ENCODE measurements at places on chromosomes 1 and 21.

GRCh38 chr1:155086856-155087535 is 8.4 kb downstream of the EFNA3 start:
- peak; percentile 17 for DNase-seq

DNA sequence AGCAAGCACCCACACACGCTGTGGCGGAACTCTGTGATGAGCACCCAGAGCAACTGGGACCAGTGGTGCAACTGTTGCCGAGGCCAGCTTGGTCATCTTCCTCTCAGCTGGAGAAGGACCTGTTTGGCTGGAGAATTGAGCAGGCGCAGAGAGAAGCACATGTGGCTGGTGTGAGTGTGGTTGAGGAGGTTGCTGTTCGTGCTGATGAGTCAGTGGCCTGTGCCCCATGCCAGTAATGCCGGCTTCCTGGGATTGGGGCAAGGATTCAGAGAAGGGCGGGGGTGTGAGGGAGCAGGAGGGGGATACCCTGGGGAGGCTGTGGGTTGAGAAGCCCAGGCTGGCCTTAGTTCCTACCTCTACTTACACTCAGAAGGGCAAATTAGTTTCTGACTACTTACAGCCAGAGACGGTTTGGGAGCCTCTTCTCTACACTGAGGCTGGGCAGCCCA is 57.5 kb upstream of the EPS8L3 start:
- no peak for DNase-seq

DNA sequence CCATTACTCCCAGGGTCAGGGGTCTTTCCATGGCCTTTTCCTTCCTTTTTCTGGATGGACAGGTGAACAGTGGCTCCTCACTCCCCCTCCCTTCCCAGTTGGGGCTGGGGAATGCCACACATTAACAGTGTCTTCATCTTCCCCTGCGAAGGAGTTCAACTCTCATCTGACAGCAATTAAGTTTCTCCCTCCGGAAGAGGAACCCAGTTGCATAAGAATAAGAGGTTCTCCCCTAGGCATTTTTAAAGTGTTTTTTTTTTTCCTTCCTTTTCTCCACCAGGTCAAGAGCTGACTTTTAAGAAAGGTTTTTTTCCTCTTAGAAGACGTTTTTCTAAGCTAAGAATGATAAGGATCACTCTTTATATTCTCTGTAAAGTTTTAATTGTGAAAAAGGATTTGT is 42.3 kb upstream of the FASLG start:
- no peak for DNase-seq

GRCh38 chr1:4149831-4150230 is 249.8 kb upstream of the C1orf174 start:
- no peak for DNase-seq

DNA sequence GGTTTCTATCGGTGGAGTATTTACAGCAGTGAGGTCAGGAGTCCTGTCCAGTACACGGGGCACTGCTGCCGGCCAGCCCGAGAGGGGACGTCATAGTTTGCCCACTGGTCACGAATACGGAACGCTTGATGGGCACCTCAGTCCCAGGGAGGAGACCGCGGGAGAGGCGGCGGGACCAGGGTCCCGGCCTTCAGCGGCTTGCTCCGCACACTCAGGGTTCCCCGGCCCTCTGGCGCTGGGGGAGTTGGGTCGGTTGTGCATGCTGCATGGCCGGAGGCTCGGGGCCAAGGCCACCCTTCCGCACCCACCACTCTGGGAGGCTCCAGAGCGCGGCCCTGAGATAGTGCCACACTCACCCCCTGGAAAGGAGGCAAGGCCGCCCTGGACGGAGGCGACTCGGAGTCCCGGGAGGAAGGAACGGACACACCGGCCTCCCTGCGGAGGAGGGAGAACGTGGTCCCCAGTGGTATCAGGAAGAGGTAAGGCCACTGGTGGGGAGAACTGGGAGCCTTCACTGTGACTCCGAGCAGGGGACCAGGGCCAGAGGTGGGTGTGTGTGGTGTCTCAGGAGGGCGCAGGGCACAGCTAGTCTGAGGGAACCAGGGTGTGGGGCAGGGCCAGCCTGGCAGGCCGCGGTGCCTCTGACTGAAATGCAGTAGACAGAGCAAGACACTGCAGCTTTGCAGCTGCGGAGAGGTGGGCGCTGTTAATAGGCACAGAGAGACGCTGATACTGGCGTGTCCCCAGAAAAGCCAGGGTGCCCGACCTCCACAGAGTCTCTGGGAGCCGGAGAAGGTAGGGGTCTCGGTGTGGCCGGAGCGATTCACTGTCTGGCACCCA is 28.6 kb upstream of the PRSS38 start:
- peak; percentile 53 for DNase-seq

GRCh38 chr1:231376101-231376500 is 38.0 kb downstream of the SPRTN start:
- DNase-seq, result no peak

GRCh38 chr21:44840771-44841170 is 22.9 kb upstream of the SUMO3 start:
- DNase-seq, result no peak

GRCh38 chr1:152756872-152757271 is 953 bp upstream of the KPRP start:
- DNase-seq, result no peak

GRCh38 chr1:9242338-9242969 is 7.9 kb downstream of the H6PD start:
- DNase-seq, result no peak

DNA sequence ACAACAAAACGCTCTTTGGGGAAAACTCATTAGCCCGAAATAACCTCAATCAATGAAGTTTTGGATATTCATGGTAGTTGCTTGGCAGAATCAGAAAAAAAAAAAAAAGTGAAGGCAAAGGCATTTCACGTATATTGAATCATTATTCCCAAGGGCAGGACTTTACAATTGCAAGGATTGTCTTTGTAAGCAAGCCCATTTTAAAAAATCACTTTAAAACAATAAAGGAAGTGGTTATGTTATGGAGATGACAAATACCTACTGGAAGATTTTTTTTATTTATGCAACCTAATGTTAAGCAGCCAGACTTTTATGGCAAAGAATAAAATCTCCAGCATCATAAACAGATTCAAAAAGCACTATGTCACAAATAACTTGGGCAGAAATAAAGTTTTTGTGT is 9.3 kb downstream of the GJB4 start:
- no peak for DNase-seq

DNA sequence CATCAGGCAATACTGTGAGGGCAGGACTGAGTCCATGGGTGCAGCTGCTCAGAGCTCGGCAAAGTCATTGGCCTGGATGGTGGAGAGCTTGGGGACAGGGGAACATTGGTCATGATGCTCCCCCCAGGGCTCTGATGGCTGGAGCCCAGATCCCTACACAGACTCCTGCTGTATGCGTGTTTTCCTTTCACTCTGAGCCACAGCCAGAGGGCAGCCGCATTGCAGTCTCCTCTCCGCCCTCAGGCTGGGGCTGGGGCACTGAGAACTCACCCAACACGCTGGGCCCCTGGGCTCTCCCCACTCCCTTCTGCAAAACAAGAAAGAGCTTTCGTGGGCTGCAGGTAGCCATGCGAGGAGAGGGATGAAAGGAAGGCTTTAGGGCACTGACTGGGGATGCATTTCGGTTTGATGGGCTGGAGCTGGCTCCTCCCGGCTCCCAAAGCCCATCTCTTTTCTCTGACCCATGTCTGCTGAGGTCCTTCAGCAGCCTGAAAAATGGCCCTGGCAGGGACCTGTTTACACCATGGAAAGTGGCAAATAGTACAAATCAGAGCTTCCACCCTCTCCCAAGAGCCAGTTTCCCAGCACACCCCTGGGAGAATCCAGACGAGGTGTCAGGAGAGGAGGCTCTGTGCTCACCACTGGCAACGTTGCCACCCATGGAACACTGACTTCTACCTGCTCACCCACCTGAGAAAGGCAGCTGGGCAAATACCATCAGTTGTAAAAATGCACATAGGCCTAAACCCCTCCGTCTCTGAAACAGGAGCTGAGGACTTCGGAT is 43.8 kb downstream of the CAPN2 start:
- DNase-seq, result no peak

GRCh38 chr1:218224101-218224500 is 61.0 kb upstream of the RRP15 start:
- no peak for DNase-seq

DNA sequence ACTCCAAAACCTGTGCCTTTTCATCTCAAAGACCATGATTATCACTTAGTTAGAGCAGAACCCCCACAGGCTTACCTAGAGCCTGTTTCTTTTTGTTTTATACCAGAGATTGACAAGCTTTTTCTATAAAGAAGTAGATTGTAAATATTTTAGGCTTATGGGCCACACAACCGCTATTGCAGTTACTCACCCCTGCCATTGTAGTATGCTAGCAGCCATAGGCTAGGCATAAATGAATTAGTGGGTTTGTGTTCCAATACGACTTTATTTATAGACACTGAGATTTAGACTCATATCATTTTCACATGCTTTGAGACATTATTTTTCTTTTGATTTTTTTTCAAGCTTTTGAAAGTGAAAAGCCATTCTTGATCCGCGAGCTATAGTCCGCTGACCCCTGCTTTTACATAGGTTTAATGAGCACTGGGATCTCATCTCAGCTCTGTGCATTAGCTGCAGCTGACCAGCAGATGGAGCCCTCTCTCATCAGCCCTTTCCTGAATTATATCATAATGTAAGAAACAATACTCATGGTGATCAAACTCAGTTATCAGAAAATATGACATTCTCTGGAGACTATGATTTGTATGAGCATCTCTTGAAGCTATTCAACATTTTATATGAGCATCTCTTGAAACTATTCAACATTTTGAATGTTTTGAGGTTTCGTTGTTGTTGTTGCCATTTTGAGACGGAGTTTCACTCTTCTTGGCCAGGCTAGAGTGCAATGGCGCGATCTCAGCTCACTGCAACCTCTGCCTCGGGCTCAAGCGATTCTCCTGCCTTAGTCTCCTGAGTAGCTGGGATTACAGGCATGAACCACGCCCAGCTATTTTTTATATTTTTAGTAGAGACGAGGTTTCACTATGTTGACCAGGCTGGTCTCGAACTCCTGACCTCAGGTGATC is 111.9 kb upstream of the L1TD1 start:
- DNase-seq, result peak; percentile 67

DNA sequence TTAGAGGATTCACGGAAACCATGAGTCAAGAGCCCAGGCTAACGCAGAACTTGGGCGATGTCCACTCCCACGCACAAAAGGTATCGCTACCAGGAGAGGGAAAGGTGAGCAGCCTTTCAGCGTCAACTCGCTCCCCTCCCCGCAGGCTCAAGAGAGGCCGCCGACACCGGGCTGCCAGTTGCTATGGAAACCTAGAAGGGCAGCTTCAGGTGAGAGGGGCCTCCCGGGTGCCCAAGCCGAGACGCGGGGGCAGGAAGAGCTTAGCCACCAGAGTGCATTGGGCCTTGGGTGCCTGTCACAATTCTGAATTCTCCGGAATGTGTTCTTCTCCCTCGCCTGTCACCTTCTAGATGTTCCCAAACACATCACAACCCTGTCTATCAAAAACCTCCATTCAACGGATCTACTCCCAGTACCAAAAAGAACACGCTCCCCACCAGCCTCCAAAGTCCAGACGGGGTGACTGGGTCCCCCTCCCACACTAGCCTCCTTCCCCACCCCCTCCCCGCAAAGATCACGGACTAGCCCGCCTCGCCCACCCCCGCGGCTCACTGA is 694 bp downstream of the MEAF6 start:
- peak; percentile 57 for DNase-seq

GRCh38 chr1:55127827-55128343 is 87.3 kb downstream of the USP24 start:
- no peak for DNase-seq

DNA sequence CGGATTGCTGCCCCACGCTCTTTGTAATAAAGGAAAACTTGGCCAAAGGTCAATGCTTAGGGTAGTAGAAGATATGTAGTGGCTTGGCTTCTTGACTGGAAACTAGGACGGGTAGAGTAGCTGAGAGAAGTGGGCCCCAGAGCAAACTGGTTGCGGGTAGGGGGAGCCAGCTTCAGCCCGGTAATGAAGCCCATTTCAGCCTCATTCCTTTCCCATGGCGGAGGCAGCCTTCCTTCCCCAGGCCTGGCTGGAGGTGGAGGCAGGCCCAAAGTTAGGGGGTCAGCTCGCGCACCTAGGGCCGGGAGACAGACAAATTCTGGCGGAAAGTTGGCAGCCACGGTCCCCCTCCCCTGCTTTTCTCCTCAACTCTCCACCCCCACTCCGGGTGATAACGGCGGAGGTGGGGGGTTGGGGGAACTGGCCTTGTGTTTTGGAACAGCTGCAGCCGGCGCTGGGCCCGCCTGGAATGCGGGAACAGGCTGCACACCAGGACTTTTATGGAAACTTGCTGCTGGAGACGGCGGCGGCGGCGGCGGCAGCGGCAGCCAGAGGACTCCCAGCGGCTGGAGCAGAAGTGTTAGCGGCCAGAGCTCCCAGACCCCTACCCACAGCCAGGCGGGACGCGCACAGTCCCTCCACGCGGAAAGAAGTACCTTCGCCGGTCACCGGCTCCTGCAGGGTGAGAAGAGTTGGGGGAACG is at the start of gene NEXN:
TSS of gene NEXN (plus strand) at position 544 of the 700 bp plus-strand sequence. CDS start 27,483 bp downstream, outside the sequence.
- DNase-seq, result peak; percentile 55

DNA sequence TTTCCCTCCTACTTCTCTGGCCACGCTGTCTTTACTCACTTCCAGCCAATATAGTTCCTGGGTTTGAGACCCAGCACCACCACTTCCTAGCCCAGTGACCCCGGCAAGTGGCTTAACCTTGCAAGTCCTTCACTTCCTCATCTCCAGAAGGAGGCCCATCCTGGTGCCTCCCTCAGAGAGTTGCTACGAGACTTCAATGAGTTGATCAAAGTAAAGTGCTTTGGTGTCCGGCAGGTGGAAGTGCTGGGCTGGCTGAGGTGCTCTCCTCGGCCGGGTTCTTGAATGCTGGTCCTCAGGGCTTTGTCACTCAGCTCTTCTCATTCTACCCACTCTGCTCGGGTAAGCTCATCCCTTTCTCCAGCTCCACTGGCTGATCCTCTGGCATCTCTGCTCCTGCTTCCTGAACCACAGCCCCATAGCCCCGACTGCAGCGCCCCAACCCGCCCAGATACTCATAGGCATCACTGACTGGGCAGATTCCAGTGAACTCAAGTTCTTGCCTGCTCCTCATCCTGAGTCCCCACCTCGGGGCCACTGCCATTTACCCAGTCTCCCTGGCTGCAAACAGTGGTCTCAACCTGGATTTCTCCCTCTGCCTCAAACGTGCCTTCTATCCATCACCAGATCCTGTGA is 75.8 kb upstream of the WNT4 start:
- DNase-seq, result no peak

- peak; percentile 77 for DNase-seq
Measured at GRCh38 chr1:115469703-115470476, 131.8 kb upstream of the NGF start.

DNA sequence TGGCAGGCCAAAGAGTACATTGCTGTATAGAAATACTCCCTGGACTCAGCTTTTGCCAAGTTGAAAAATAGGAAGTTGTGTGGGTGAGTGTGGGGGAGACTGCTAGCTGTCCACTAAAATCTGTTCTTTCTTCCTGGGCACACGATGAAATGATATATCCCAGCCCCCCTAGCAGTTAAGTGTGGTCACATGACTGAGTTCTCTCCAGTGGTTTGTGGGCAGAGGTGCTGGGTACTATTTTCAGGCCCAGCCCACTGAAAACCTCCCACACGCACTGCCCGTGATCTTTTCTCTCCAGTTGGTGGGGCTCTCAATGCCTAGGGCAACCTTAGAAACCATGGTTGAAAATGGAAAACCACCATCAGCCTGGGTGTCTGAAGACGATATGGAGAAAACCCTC is 119.7 kb upstream of the LMO4 start:
- no peak for DNase-seq

- DNase-seq, result peak; percentile 44
Measured at GRCh38 chr1:24364605-24364974, 45.4 kb downstream of the GRHL3 start.

Data from D341Med (cell line).